ENCODE measurements at places on chromosomes 3 and 15. TPM values are rescaled to one million over a fixed set of nuclear protein-coding genes. Genes with fewer than 3 reads are reported as not detected.

DNA sequence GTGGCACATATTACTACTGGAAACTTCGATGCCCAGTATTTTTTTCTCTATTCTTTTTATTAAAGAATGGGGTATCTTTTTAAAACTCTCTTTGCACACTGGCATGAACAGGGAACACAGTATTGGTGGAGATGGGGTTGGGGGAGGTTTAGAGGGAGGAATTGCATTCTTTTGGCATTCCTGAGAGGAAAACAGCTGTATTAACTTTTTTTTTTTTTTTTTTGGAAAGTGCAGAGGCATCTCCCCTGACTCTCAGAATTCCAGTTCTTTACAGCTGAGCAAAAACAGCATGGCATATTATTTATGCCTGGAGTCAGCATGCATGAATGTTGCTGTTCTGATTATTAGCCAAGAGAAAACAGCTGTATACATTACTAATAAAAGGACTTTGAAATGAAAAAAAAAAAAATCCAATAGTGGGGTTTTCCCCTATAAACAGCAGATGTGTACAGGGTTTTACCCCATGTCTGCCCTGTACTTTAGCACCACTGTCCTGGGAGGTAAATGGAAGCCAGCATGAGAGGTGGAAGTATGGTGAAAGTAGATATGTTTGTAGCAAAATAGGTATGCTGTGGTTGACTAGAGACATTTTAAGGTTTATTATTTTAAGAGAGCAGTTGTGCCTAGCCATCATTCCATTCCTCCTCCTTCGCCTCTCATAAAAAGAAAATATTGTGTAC lies 132.2 kb downstream of the FNDC3B start:
- no peak for DNase-seq

GRCh38 chr3:79405183-79405582 lies 362.6 kb downstream of the ROBO1 start:
- DNase-seq: no peak

GRCh38 chr3:122642935-122643334 lies 37.7 kb upstream of the PARP14 start:
- DNase-seq: no peak

The TRH gene
- total RNA-seq: 0.49 TPM

DNA sequence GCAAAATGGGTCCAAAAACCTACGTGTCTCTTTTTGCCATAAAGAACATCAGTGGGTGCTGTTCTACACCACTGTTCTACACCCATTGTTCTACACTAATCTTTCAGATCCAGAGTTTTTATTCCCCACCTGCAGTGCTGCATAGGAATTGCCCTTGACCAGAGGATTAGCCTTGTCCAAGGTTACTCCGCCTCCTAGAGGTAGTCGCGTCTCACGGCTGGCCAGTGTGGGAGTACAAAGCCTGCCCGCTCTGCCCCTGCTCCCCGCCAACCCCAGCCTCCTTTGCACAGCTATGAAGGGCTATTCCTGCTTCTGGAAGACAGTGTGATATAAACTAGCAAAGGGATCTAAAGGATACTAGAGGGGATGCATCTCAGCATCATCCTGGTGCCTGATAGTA lies 222.1 kb upstream of the LMCD1 start:
- no peak for DNase-seq
